ENCODE measurements at places on chromosomes 7 and 10.

DNA sequence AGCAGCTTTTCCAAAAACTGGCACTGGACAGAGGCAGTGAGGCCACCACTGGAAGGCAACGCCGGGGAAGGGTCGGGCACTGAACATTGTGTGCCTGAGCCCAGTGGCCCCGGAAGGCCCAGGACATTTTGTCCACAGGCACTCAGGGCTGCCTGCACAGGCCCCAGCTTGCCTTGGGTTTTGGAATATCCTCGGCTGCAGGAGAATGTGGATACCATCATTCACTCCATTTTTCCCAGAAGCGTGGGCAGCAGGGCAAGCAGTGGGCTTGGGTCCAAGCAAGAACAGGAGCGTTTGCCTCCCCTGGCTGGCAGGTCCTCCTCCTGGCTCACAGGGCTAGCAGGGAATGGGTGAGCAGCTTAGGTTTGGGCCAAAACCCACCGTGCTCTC is 147.4 kb downstream of the EBF3 start:
- no peak for DNase-seq

- no peak for DNase-seq
Observed at GRCh38 chr10:100374200-100374655, 27.2 kb downstream of the SCD start.

GRCh38 chr10:79929409-79929904 is 19.4 kb downstream of the SFTPD start:
- peak; percentile 51 for DNase-seq

GRCh38 chr7:27167916-27168264 is 2.6 kb upstream of the HOXA9 start:
- DNase-seq = no peak

- peak; percentile 85 for DNase-seq
Observed at GRCh38 chr10:72079356-72079755, 9.0 kb downstream of the SPOCK2 start.

DNA sequence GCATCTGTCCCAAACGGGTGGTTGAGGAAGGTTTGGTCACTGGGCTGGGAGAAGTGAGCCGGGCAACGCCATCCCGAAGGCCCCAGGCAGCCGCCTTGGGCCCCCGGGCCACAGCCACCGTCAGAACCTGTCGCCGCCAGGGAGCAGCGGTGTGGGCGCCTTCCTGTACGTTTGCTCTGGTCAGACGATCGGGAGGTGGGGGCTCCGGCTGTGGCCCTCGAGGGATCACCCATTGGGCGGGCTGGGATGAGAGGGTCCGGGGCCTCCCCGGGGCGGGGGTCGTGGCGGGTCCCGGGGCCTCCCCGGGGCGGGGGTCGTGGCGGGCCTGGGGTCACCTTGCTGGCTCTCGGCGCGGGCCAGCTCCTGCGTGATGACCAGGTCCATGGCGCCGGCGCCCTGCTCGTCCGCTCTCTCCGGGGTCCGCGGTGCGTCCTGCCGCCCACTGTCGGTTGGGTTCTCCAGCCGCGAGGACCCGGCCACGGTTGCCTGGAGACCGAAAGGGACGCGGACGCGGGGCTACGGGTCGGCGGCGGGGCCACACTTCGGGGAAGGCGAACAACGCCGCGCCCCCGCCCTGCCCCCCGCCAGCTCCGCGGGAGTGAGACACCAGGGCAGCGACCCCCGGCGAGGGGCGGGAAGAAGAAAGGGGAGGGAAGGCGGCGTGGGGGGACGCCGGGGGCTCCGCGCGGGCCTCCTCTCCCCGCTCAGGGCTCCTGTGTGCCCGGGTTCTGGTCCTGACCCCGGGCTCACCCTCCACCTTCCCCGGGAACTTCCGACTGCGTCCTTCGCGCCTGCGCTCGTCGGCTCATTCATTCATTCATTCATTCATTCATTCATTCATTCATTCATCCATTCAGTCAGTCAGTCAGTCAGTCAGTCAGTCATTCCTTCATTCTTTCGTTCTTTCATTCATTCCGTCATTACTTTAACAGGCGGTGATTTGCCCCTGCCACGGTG is at the start of gene CFAP46:
Gene CFAP46 (minus strand): TSS at position 470 of the 957 bp plus-strand sequence. CDS start 86 bp downstream, at position 384.
- DNase-seq = peak; percentile 29

DNA sequence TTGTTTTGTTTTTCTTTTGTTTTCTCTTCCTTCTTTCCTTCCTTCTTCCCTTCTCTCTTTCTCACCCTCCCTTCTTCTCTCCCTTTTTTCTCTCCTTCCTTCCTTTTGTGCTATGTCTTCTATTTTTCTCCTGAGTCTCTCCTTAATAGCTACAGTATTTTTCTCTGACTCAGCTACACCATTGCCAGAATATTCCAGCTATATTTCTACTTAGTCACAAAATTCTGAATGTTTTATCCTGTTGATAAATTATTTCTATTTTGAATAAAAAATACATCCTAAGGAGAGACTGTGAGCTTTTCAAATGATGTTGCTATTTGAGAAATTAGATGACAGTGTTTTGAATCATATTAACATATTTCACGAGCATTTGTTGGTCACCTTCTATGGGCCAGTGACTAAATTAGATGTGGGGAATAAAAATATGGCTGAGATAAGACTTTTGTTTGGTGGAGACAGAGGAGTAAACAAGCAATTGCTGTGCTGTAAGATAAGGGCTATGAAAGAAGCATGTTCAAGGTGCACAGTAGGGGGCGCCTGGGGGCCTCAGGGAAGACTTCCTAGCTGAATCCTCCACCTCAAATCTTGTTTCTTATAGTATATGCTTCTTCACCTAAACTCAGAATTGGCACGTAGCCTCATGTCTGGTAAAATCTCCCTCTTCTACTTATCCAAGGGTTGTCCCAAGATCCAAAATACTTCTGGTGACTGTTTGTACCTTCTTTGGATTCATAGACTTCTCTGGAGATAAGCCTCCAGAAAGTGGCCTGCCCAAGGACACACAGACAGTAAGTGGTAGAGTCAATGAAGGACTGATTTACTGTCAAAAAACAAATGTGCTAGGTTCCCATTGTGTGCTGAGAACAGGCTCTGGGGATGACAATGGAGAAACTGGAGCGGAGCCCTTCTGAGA is 115.5 kb upstream of the CREB5 start:
- no peak for DNase-seq

DNA sequence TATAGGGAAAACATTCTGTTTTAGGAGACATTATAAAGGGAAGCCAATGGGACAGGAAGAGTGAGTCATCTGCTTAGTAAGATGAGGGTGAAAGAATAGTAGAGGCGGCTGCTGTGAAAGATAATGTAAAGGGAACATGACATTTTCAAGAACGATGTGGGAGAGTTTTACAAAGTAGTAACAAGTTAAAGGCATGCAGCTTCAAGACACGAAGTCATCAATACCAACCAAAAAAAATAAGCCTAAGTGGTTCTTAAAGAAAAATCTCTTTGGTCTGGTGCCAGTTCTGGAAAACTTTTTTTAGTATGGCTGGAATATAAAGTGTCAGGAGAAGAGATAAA is 6.1 kb downstream of the GSTO1 start:
- no peak for DNase-seq

GRCh38 chr10:102649797-102650654 is 5.7 kb downstream of the TRIM8 start:
- no peak for DNase-seq

DNA sequence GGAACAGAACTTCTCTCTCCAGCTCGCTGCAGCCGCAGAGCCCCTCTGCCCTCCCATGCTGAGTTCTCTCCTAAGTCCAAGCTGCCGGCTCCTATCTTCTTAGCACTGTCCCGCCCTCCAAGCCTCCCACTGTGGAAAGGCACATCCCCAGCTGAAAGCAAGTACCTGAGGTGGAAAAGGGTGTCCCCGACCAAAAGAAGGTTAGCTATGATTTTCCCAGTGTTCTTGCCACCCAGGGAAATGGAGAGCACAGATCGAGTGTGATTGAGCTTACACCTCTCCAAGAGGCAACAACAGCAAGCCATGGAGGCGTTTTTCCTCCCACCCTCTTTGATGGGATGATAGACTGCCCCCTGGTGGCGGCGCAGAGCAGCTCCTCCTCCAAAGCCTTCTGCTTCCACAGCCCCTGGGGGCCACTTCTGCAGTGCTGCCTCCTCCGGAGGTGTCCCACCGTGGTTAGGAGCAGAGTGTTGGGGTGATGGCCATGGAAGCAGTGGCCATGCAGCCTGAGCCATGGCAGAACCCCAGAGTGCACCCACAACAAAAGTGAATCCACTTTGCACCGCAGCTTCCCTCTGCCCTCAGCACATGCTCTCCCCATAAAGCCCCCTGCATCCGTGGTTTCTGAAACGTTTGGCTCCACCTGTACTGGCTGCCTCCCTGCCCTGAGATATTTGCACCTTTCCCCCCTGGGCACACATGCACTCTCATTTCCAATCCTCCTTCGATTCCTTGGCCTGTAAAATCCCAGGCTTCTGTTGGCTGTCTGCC is 143.1 kb upstream of the STK17A start:
- DNase-seq = peak; percentile 7

DNA sequence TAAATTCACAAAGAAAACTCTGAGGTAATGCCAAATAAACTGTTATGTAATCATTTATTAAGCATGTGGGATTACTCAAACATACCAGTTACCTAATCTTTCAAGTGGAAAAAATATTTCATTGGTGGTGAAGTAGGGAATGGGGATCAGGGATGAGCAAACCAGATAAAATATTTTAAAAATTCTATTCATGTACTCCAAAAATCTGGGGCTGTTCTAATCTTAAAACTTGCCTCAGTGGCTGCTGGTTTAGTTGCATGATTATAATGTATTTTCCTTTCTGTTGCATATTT is 19.5 kb downstream of the LMOD2 start:
- DNase-seq = no peak

DNA sequence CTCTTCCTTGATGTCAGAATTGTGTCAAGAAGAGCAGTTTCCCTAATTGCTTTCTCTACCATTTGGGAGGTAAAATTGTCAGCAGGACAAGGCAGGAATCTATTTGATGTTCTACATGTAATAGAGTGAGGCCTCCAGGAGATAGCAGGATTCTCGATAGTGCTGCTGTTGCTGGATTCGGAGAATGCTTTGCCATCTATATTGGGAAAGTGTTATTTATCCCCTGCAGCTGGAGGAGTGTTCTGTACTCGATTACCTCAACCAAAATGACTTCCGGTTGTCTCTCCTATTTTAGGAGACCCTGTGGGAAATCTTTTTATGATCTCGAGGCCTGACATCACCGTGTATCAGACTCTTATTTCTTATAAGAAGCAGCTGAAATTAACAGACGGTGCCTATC is 217.1 kb downstream of the TMEM178B start:
- no peak for DNase-seq

DNA sequence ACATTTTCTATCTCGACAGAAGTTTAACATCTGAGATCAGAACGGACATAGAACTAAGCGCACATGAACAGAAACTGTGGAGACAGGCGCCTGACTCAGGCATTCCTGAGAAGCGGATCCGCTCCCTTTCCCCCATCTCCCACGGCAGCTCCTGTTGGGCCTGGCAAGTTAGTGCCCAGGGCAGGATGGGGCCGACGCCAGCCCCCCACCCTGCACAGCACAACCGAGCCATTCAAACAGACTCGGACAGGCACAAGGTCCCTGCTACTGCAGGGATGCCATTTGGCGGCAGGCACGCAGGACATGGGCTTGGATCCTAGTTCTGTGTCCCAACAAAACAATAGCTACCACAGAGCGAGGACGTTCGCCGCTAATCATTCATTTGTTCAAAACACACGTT is 271.8 kb downstream of the USP6NL start:
- DNase-seq = no peak

- no peak for DNase-seq
Observed at GRCh38 chr7:121730869-121731268, 142.1 kb upstream of the PTPRZ1 start.

DNA sequence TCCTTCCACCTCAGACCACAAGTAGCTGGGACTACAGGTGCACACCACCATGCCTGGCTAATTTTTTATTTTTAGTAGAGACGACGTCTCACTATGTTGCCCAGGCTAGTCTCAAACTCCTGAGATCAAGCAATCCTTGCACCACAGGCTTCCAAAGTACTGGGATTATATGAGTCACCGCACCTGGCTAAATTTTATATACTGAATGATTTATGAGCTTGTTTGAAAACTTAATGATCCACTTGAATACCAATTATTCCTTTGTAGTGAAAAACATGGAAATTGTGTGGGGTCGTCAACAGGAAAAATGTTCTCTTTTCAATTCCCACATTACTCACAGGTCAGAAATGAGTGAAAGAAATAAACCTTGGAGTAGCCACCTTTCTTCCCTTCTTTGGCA is 31.3 kb downstream of the RAPGEF5 start:
- DNase-seq = no peak

DNA sequence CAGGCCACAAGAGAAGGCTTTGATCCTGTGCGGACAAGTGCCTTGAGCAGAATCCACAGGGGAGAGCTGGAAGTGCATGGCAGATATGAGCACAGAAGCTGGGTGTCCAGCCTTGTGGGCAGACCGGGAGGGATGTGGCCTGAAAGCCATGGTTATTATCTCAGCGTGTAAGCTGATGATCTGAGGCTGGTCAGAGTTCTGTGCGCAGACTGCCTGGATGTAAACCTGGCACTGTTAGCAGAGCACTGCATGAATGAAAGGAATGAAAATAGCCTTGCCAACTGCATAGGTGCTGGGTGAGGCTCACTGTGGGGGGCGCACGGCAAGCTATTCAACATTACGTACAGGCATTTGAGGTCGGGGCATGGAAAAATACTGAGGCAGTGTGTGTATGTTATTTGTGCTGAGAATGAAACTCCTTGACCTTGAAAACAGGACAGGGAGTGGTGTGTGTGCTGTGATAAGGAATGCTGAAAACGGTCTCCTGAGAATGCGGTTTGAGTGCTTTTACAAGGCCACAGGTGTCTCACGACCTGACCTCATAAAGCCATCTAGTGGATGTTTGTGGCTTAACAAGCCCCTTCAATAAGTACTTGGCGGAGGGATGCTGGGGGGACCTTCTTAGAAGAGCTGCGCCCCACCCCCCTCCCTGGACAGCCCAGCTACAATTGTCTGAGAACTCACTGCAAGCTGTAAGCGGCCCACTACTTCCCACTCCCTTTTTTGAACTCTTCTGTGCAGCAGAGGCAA is 18.7 kb downstream of the AKR1C1 start:
- no peak for DNase-seq

- DNase-seq = no peak
Observed at GRCh38 chr10:82402906-82403401, 528.0 kb downstream of the NRG3 start.

DNA sequence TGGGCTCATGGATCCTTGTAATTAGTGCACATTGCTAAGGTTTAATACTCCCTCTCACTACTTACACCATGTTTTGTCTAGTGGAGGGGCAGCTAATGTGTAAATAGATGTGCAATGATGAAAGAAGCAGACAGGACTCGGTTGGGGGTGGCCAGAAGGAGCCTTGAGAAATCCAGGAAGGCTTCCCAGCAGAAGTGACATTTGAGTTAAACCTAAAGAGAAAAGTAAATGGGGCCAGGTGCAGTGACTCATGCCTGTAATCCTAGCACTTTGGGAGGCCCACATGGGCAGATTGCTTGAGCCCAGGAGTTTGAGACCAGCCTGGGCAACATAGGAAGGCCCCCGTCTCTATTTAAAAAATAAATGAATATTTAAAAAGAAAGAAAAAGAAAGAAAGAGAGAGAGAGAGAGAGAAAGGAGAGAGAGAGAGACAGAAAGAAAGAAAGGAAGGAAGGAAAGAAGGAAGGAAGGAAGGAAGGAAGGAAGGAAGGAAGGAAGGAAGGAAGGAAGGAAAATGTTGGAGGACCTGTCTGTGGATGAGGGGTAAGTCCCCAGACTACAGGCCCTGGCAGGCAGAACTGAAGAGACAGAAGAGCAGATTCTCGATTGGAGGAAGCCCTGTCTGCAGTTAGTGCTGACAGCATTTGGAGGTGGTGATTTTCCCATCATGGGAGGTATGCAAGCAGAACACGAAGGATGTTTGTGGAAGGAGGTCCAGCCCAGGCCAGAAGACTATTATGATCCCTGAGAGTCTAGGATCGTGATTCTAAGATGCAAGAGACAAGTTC is 3.6 kb downstream of the ELN start:
- DNase-seq = no peak

Measured in naive B cell (primary cell).